Stimulated activated CD4-positive, alpha-beta T cell treated with anti-CD3 and anti-CD28 coated beads, Interleukin-15, amount 100 ng/mL, for 24 hours (primary cell): ENCODE measurements at places on chromosomes 5 and 9.

DNA sequence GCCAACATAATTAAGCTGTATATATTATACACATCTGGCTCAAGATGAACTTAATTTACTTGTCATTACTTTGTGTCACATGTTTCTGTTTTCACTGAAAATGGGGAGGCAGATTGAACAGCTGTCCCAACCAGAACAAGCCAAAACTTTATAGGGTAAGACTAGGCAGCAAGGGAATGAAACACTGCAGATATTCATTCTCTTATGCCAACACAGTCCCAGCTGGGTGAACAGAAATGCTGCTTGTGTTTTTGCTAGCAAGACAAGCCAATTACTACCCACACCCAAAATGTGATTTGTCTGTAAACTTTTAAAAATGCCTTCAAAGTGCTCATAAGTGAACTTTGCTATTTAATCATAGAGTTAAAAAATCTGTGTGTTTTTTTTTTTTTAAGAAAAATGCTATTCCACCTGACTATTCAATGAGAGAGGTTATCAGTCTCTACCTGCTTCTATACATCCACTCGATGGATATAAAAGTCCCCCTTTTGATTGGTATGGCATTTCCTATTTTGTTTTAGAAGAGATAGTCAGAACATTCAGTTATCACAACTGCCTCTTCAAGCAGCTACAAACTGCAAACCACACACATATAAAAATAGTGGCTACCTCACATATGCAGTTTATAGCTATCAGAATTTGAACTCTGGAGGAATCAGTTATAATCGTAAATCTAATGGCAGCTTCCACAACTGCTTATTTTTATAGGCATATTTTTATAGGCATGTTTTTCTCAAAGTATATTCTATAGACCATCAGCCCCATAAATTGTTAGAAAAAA is 91.9 kb upstream of the PPP1R2B start:
- no peak for DNase-seq

DNA sequence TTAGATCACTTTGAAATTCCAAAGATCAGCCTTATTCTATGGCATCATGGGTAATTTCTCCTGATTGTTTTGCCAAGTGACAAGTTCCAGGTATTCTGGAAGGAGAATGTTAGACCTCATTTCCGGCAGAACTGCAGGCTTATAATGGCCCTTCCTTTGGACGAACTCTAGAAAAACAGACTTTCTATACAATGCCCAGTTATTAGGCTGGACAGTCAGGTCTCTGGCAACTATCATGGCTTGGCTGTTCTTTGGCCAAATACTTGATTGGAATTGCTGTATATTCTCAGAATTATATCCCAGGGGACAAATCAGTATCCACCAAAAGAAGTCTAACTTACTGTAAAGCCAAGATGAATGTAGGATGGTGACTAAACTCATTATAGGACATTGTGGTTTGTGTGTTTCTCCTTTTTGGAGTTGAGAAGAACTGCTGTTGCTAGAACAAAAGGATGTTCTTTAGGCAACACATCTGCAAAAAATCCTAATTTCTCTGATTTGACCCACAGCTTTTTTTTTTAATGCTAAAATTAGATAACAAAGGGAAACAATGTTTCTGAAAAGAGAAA is 69.0 kb downstream of the ADAMTSL1 start:
- no peak for DNase-seq

DNA sequence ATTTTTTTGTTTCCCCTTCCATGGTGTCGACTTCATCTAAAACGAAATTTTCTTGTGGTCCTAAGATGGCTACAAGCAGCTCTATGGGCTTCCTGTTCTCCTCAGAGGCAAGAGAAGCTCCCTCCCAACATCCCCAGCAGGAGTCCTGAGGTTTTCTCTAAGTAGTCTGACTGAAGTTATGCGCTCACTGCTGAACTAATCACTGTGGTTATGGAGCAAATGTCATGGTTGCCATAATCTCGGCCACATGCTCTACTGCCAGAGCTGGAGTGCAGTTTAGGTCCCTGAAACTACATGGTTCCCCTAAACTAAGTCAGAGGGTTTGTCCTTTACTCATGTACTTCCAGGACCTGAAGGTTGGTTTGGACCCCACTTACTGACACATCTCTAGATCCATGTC is 68.0 kb upstream of the MAMDC2 start:
- no peak for DNase-seq

DNA sequence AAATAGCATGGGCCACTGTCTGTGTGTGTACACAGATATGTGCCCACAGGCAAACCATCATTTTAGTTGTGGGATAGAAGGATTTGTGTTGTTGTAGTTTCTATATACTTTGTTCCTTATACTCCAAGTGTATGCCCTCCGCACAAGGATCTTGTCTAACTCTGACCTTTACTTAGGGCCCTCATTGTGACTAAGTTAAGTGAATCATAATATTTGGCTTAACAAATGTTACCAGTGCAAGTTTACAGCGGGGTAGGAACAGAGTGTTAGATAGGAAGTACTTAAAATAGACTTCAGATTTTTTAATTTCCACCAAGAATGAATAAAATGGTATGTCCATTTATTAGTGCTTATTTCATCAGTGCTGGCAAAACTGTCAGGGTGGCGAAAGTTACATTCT is 29.5 kb upstream of the CYFIP2 start:
- DNase-seq: no peak

- DNase-seq: no peak
Observed at GRCh38 chr5:1054018-1054798, 45.6 kb downstream of the NKD2 start.

- DNase-seq: no peak
Observed at GRCh38 chr5:170573114-170573513, 69.3 kb downstream of the KCNIP1 start.

- DNase-seq: no peak
Observed at GRCh38 chr9:96621618-96622017, 2.0 kb upstream of the CDC14B start.

- no peak for DNase-seq
Observed at GRCh38 chr9:96661711-96662110, 6.6 kb upstream of the PRXL2C start.

GRCh38 chr5:92435781-92436180 is 1052.7 kb upstream of the ARRDC3 start:
- DNase-seq: no peak

DNA sequence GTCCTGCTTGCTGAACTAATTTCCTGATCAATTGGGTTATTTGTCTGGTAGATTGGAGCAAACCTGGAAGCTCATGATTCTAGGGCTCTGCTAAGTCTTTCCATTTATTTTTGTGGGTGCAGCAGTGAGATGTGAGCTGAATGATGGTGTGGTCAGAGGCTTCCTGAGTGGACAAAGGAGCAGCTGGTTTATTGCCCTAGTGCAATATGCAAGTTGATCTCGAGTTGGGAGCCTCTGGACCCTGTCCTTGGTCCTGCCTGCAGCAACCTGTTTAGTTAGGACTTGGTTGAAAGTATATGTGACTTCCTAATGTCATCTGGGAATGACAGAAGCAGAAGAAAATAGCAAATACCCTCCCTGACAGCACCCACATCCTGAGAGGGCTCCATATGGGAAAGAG is 4.2 kb upstream of the UNC5A start:
- DNase-seq: no peak

DNA sequence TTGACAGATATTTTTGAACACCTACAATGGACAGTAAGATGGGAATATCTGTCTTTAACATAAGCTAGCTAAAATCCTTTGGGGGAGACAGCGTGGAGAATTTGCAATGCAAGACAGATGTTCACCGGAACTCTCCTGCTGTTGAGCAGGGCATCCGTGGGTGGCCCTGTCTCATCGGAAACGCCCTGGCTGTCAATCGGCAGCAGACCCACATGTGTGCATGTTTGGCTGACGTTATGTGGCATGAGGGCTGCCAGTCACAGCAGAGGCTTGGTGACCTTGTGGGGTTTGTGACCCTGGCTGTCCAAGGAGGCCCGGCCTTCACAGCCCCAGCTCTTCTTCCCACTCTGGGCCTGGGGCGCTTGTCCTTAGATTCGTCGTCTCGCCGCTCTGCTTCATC is 129.7 kb upstream of the OTULINL start:
- DNase-seq: no peak

- no peak for DNase-seq
Observed at GRCh38 chr9:135587658-135588057, 26.1 kb downstream of the PAEP start.

GRCh38 chr5:60437308-60437707 is 262.7 kb downstream of the DEPDC1B start:
- DNase-seq: no peak

- no peak for DNase-seq
Observed at GRCh38 chr5:16877267-16877935, 58.7 kb downstream of the MYO10 start.

GRCh38 chr5:175102717-175103116 is 341.3 kb downstream of the DRD1 start:
- no peak for DNase-seq

DNA sequence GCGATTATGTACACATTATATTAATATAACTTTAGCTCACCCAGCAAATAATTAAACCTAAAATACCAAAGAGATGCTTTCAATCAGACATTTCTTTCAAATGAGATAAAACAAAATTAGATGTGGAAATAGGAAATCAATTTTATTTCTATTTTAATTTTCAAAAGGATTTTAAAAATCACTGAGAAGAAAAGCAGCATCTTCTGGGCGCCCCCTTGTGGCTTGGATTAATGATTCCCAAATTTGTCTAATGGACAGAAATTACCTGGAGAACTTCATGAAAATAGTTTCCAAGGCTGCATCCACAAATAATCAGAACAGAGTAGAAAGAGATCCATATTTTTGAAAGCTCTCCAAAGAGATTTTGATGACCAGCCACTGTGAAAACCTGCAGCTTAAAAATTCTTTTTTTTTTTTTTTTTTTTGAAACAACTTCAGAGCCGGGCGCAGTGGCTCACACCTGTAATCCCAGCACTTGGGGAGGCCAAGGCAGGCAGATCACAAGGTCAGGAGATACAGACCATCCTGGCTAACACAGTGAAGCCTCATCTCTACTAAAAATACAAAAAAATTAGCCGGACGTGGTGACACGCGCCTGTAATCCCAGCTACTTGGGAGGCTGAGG is 50.9 kb upstream of the CEMIP2 start:
- DNase-seq: peak; percentile 63

- no peak for DNase-seq
Observed at GRCh38 chr5:133926489-133927299, 41.7 kb downstream of the C5orf15 start.

- no peak for DNase-seq
Observed at GRCh38 chr5:109857405-109858031, 167.8 kb downstream of the MAN2A1 start.

DNA sequence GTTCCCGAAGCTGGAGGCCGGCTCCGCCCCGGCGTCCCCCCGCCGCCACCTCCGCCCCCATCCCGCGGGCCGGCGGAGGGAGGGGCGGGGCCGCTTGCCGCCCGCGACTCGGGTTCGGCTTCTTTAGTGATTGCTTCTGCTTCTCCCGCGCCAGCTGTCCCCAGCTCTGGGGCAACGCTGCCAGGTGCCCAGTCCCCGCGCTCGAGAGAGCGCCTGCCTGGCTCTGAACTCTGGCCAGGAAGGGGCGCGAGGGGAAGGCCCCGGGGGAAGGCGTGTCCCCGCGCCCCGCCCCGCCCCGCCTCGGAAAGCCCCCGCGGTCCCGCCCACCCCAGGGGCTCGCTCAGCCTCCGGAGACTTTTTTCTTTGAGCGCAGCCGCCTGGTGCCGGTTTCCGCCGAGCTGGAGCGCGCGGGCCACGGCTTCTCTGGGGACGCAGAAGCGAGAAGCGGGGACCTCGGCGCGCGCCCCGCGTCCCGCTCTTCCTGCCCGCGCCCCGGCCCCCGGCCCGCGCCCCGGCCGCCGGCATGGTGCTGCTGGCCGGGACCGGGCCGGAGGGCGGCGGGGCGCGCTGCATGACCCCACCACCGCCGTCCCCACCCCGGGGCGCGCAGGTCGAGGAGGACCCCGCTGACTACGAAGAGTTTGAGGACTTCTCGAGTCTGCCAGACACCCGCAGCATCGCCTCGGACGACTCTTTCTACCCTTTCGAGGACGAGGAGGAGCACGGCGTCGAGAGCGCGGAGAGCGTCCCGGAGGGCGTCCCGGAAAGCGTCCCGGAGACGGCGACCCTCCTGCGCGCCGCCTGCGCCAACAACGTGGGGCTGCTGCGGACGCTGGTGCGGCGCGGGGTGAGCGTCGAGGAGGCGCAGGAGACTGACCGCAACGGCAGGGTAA is at the start of gene ANKRD33B:
Gene ANKRD33B, plus strand, starts transcription at position 126 of the 893 bp plus-strand sequence. Its CDS starts 398 bp downstream, at position 524.
- peak; percentile 87 for DNase-seq

GRCh38 chr5:181190711-181191525 is 14.1 kb downstream of the TRIM7 start:
- DNase-seq: peak; percentile 68

DNA sequence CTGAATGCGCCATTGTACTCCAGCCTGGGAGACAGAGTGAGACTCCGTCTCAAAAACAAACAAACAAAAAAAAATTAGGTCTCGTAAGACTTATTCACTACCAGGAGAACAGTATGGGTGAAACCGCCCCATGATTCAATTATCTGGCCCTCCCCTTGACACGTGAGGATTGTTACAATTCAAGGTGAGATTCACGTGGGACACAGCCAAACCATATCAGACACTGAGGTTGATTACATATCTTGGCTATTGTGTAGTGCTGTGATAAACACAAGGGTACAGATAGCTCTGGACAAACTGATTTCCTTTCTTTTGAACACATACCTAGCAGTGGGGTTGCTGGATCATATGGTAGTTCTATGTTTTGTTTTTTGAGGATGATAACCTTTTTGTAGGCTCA is 42.4 kb upstream of the PWWP2A start:
- no peak for DNase-seq

GRCh38 chr9:37692622-37693221 is 42.0 kb downstream of the FRMPD1 start:
- DNase-seq: no peak

DNA sequence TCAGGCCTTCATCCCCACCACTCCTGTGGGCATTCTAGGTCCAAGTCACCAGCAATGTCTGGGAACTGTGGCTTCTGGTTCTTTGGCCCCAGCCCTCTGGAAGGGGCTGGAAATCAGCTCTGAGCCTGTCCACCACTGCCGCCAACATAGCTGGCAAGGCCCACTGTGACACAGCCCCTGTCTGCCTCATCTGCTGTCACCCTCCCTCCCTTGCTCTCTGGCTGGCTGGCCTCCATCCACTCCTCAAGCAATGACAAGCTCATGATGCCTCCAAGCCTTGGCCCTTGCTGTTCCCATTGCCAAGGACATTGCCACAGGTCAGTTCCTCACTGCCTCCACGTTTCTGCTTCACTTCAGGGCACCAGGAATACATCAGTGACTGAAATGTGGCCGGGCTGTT is 93.7 kb downstream of the LHX2 start:
- DNase-seq: no peak

GRCh38 chr5:150777685-150778084 is 872 bp upstream of the SMIM3 start:
- DNase-seq: no peak

GRCh38 chr5:78650531-78650930 is 2.0 kb upstream of the LHFPL2 start:
- no peak for DNase-seq
